ENCODE measurements at places on chromosomes 4 and X. TPM values are rescaled to one million over a fixed set of nuclear protein-coding genes. Genes with fewer than 3 reads are reported as not detected.

PABPC1L2A gene
- polyA plus RNA-seq: 0.17 TPM

MAGIX gene
- 0.59 TPM for polyA plus RNA-seq

TMSB15A gene
- polyA plus RNA-seq: 2.5 TPM

OTUD6A gene
- polyA plus RNA-seq: not detected

DSPP gene
- not detected for polyA plus RNA-seq

LAGE3 gene
- polyA plus RNA-seq: 24.0 TPM

ADH1B gene
- polyA plus RNA-seq: 208 TPM
